ENCODE measurements at places on chromosomes 3 and 15.
A peak's percentile ranks its signal among the peaks of the same experiment; 100 is the strongest.

- DNase-seq = no peak
Measured at GRCh38 chr3:65894679-65895453, 143.9 kb downstream of the MAGI1 start.

DNA sequence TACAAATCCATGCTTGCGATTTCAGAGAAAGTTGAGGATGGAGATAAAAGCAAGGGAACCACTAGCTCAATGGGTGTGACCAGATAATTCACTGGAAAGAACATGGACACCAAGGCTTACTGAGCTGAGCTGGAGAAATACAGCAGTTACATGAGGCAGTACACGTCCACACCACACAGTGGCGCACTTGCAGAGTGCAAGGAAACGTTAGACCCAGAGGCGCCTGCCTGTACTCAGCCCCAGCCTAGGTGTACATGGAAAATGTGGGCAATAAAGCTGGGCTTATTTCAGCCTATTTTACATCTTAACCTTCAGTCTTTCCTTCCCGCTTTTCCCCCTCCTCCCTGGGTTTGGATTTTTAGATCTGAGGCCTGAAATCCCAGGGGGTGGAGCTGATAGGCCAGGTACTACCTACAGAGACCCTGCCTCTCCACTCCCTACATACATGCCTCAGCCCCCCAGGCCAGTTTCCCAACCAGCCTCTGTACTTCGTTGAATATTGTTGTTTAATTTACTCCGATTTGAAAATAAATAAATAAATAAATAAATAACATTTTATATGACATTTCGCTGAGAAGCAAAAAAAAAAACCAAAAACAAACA lies 60.1 kb downstream of the PCOLCE2 start:
- DNase-seq = peak; percentile 67

- DNase-seq = no peak
Measured at GRCh38 chr3:128597900-128598299, 52.7 kb downstream of the RPN1 start.

DNA sequence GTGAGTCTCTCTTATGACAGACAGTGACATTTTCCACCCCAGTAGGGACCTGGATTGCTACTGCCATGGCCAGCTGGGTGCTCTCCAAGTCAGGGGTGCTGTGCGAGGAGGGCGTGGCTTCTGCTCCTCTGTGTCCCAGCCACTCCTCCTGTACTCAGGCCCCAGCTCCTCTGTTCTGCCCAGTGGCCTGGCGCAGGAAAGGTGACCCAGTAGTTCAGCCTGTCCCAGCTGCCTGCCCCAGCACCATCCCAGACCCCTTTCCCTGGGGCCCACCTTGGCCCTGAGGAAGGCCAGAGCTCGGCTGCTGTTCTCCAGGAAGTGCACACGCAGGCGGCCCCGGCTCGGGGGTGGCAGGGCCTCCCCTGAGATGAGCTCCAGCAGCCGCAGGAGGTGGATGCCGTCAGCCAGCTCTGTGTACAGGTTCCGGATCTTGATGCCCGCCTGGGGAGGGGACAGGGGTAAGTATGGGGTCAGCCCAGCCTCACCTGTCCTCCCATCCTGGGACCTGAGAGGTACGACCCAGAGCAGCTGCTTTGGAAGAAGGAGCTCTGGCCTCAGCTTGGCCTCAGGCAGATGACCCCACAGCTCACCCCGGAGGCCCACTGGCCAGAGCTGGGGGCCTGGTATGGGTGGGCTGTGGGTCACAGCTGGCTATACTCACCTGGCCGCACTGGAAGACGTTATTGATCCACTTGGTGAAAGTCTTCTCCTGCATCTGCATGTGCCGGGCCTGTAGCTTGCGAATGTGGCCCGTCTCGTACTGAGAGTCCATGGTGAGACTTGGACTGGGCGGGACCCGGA lies 1.0 kb downstream of the SPTBN5 start:
- DNase-seq = no peak

DNA sequence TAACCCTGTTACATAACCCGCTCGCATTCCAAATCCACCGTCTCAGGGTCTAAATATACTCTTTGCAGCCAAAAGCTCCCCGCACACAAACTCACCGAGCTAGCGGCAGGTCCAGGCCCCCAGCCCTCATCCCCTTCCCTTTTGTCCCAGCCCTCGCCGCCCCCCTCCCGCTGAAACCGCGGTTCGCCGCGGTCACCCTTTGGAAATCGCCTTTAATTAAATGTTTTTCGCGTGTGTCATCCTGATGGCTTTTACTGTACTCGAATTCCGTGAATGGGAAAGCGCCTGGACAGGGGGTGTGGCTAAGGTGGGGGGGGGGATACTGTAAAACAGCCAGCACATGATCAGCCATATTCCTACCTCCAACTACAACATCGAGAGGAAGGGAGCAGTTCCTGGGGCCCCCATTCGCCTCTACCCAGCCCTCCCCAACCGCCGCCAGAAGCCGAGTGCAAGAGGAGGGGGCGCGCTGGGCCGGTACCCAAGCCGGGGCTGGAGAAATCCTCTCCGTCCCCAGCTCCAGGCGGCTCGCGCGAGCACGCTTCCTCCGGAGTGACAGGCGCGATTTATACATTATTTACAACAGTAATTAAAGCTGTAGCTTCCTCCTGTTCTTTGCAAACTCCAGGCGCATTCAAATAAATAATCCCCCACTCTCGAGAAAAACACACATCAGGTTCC lies 1.7 kb downstream of the RORA start:
- DNase-seq = peak; percentile 17

GRCh38 chr3:146019508-146019907 lies 141.5 kb downstream of the PLOD2 start:
- no peak for DNase-seq

DNA sequence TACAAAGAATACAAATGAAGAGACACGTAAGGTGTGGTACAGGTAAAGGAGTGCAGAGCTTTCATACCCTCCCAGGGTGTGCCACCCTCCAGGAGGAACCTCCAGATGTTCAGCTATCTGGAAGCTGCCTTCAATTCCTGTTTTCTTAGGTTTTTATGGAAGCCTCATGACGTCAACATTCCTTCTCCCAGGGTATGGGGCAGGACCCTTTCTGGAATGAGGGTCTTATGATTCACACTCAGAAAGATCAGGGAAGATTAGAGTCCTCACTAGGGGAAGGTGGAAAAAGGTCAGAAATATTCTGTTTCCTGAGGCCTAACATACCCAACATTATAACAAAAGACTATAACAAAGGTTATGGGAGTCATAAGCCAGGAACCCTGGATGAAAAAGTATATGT lies 99.8 kb upstream of the PLCL2 start:
- no peak for DNase-seq

- no peak for DNase-seq
Measured at GRCh38 chr15:63134245-63134985, 12.8 kb downstream of the LACTB start.

DNA sequence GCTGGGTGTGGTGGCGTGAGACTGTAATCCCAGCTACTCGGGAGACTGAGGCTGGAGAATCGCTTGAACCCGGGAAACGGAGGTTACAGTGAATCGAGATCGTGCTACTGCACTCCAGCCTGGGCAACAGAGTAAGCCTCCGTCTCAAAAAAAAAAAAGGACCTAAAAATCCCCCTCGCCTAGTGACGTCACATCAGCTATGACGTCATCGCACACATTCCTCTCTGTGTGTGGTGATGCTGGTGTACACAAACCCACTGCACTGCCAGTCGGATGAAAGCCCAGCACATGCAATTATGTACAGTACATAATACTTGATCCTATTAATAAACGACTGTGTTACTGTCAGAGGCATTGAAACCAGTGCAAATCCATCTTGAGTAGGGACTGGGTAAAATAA lies 40.2 kb upstream of the SEC61A1 start:
- DNase-seq = no peak

Measured in HFF-Myc (cell line).